ENCODE measurements at places on chromosomes 16 and 17. TPM values are rescaled to one million over a fixed set of nuclear protein-coding genes. Genes with fewer than 3 reads are reported as not detected.

DNA sequence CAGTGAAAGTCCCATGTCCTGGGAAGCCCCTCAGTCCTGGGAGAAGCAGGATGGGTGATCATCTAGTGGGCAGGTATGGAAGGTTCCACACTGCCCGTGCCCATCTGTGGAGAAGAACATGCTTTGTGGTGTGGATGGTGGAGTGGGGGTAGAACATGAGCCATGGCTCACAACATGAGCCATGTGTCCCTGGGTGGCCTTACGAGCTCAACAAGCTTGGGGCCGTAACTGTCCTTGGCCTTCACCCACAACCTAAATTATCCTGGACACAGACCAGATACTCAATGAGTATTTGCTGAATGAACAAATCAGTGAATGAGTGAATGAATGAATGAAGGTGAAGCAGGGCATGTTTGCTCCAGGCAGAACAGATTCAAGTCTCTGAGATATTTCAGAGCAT lies 13.5 kb downstream of the SOX8 start:
- no peaks in the 10 kb centered on the region for H3K4me1 ChIP-seq
- no peak overlapping the region for H3K27ac ChIP-seq
- H3K4me3 ChIP-seq = no peak overlapping the region
- peaks cover 1% of the 10 kb centered on the region for H3K36me3 ChIP-seq

DNA sequence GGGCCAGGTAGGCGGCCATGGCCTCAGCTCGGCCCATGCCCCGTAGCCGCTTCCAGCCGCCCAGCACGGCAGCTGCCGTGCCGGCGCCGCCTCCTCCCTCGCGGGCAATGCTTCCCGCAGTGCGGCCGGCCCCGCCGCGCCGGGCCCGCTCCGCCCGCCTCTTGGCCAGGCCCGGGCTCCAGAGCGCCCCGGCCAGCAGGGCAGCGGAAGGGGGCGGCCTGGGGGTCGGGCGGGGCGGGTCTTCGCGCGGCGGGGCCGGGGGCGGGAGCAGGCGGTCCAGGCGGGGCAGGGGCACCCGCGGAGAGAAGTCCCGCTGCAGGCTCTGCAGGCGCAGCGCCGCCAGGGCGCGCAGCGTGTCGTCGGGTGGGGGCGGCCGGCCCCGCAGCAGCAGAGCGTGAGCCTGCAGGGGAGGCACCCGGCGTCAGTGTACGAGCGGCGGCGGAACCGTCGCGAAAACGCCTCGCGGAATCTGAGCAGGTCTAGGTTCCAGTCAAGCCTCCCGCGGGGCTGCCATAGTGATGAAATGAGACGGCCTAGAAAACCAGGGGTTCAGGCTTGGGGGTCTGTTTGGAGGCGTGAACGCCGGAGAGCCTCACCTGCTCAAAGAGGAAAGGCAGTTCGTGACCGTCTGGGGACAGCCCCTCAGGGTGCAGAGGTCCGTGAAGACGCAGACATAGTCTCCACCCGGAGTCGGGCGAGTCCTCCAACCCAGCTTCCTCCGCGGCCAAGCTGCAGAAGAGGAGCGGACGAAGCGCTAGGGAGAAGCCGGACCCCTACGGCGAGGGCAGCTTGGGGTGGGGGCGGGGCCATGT lies 6.6 kb downstream of the PLEKHH3 start:
- peak; percentile 63 for DNase-seq
- H3K27ac ChIP-seq = peak overlapping the region; percentile 65
- peaks cover 10% of the 10 kb centered on the region for H3K36me3 ChIP-seq
- peaks cover 30% of the 10 kb centered on the region for H3K4me1 ChIP-seq
- H3K27me3 ChIP-seq = peaks cover 10% of the 10 kb centered on the region

- no peak overlapping the region for H3K4me3 ChIP-seq
- peak; percentile 45 for DNase-seq
- H3K27me3 ChIP-seq = no peaks in the 10 kb centered on the region
- H3K36me3 ChIP-seq = no peaks in the 10 kb centered on the region
- H3K4me1 ChIP-seq = no peaks in the 10 kb centered on the region
Observed at GRCh38 chr16:78235168-78235800, 135.8 kb downstream of the WWOX start.

DNA sequence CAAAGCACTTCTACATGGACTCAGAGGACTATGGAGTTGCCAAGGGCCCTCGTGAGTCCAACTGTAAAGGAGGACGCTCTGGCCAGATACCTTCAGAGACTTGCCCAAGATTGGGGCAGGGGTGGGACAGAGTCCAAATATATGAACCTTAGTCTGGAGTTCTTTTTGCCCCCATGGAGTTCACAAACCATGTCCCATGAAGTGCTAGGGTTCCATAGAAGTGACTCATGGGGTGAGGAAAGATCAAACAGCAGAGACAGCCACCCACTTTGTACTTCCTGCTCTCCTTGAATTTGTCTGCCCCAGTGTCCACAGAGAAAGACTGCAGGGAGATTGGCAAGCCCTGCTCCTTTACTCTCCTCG lies 29.0 kb downstream of the SRL start:
- H3K4me1 ChIP-seq = no peaks in the 10 kb centered on the region
- H3K27me3 ChIP-seq = peaks cover 8% of the 10 kb centered on the region
- no peak overlapping the region for H3K4me3 ChIP-seq
- H3K36me3 ChIP-seq = no peaks in the 10 kb centered on the region

DNA sequence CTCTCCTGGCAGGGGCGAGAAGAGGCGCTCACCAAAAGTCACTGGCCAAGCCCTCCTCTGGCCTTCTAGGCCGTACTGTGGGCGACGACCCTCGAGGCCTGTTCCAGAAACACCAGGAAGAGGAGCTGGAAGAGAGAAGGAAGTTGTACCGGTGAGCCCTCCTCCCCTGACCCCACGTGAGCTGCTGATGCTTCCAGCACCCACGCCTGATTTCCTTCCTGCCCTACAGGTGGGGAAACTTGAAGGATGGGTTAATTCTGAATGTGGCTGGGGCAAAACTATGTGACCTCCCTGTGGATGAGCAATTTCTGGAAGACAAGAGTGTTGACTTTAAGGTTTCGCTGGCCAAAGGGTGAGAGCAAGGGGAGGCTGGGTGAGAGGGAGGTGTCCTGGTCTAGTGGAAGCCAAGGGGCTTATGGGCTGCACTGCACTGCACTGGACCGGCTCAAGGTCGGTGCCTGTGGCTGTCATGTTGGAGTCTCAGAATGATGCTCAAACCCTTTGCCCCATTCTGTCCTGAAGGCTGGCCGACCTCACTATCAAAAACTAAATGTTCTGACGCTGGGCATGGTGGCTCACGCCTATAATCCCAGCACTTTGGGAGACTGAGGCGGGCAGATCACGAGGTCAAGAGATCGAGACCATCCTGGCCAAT lies 6.2 kb downstream of the C17orf100 start:
- H3K36me3 ChIP-seq = no peaks in the 10 kb centered on the region
- H3K27ac ChIP-seq = peak overlapping the region; percentile 76
- peaks cover 73% of the 10 kb centered on the region for H3K4me1 ChIP-seq
- no peak for DNase-seq

GRCh38 chr16:75099075-75099667 lies 17.4 kb downstream of the LDHD start:
- H3K27ac ChIP-seq = no peak overlapping the region
- H3K27me3 ChIP-seq = peaks cover 14% of the 10 kb centered on the region
- H3K4me1 ChIP-seq = peaks cover 18% of the 10 kb centered on the region
- H3K4me3 ChIP-seq = no peak overlapping the region
- DNase-seq = no peak
- no peaks in the 10 kb centered on the region for H3K36me3 ChIP-seq

DNA sequence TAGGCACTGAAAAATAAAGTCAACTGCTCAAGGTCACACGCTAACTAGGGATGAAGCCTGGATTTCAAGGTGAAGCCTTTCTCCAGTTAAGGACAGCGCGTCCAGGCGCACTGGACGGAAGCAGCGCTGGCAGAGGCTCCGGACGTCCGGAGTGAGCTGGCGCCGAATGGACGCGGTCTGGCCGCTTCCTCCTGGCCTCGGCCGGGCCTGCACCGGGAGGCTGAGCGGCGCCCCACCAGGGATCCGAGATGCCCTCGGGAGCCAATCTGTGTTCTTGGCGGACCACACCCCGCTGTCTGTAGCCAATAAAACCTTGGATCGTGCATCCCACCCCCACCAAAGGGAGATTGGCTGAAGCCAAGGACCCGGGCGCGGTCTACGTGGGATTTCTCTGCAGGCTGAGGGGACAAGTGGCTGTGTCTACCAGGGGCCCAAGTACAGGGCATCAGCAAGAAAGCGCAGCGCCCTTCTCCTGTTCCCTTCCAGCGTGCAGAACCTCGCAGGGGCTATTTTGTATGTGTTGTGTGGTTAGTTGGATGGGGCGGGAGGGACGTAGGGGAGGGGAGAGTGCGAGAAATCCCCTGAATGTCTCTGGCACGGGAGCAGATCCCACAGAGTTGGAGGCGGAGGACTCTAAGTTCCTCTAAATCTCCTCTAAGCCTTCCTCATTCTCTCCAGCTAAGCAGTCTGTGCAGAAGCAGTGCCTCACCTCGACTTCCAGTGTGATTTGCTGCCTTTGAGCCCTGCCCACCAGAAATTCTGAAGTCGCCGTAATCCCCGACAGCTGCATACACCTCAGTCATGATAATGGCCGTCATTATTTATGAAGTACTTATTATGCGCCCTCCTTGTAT lies 2.5 kb upstream of the AKAP10 start:
- DNase-seq = no peak
- peaks cover 32% of the 10 kb centered on the region for H3K4me1 ChIP-seq
- H3K4me3 ChIP-seq = peak overlapping the region; percentile 11
- H3K27me3 ChIP-seq = no peaks in the 10 kb centered on the region
- H3K27ac ChIP-seq = no peak overlapping the region

GRCh38 chr17:48543107-48543853 lies 1.6 kb downstream of the HOXB2 start:
- peaks cover 38% of the 10 kb centered on the region for H3K4me1 ChIP-seq
- DNase-seq = peak; percentile 63
- H3K36me3 ChIP-seq = peaks cover 5% of the 10 kb centered on the region
- peak overlapping the region; percentile 89 for H3K4me3 ChIP-seq
- peak overlapping the region; percentile 82 for H3K27ac ChIP-seq
- H3K27me3 ChIP-seq = peaks cover 35% of the 10 kb centered on the region

- no peaks in the 10 kb centered on the region for H3K27me3 ChIP-seq
- no peak for DNase-seq
- H3K4me3 ChIP-seq = peak overlapping the region; percentile 100
- H3K36me3 ChIP-seq = peaks cover 42% of the 10 kb centered on the region
Observed at GRCh38 chr17:49414271-49414621, 436 bp downstream of the PHB1 start.

- no peaks in the 10 kb centered on the region for H3K27me3 ChIP-seq
- no peak overlapping the region for H3K27ac ChIP-seq
Observed at GRCh38 chr16:71709229-71709781, 15.2 kb downstream of the PHLPP2 start.

DNA sequence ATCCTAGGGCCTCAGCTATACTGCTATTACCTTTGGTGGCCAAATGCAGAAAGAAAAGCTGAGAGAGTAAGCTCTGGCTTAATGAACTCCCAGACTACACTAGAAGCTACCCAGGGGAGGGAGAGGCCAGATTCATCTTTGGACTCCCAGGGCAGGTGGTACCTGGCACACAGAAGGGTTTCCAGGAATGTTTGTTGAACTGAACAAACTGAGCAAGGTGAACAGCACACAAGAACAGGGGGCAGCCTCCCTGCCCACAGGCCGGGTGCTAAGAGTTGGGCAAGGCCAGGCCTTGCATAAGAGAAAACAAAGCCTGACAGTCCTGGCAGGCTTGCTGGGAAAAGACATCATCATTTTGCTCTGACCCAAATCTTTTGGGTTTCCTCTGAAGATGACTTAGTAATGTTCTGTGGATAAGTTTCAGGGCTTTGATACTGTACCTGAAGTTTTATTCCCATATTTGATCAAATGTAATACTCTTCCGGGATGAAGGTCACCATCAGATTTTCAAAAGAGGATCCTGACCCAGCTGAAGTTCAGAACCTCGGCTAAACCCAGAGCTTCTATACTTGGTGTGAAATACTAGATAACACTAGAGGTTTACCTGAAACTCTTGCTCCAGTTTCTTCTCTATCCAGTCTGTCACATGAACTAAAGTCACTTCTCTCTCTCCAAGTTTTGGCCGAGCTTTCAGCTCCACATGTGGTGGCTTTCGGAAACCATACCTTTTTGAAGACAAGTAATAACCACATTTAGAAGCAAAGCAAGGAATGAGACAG lies 20.5 kb upstream of the ERN1 start:
- no peak overlapping the region for H3K27ac ChIP-seq
- H3K36me3 ChIP-seq = peaks cover 32% of the 10 kb centered on the region
- no peaks in the 10 kb centered on the region for H3K27me3 ChIP-seq
- no peak overlapping the region for H3K4me3 ChIP-seq
- DNase-seq = no peak

DNA sequence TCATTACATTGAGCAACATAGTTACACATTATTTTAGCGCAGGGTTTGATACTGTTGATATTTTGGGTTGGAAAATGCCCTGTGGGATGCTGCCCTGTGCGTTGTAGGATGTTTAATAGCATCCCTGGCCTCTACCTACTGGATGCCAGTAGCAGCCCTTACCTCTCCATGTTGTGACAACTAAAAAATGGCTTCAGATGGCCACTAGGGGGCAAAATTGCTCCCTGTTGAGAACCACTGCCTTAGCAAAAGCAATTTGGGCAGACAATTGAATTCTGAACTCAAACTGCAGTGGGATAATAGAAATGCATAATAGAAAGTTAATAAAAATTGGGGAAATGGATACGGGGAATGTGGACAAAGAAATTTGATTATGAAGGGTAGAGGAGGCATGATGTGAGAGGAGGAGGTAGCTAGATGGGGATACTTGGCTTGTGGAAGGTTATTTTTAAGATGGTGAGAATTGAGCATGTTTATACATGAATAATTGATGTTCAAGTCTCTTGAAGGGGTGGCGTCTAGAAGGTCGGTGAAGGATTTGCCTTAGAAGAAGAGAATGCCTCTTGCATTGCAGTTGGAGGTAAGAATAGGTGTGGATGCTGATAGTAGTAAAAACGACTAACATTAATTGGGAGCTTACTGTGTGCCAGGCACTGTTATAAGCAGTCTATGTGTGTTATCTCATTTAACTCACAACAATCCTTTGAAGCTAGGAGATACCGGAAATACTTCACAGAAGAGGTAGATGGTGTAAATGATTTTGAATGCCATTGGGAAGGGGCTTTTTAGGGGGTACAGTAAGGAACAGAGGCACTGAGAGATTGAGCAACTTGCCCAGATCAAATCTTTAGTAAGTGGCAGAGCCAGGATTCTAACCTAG lies 19.0 kb downstream of the HEATR9 start:
- peaks cover 60% of the 10 kb centered on the region for H3K36me3 ChIP-seq
- no peak overlapping the region for H3K27ac ChIP-seq
- H3K4me3 ChIP-seq = no peak overlapping the region
- DNase-seq = no peak

- no peaks in the 10 kb centered on the region for H3K36me3 ChIP-seq
- H3K4me3 ChIP-seq = no peak overlapping the region
Observed at GRCh38 chr17:58415371-58416055, 1.8 kb downstream of the RNF43 start.

- DNase-seq = peak; percentile 29
- peaks cover 39% of the 10 kb centered on the region for H3K36me3 ChIP-seq
- no peaks in the 10 kb centered on the region for H3K27me3 ChIP-seq
- peak overlapping the region; percentile 91 for H3K4me3 ChIP-seq
- H3K4me1 ChIP-seq = peaks cover 36% of the 10 kb centered on the region
Observed at GRCh38 chr16:4414187-4414917, 2.0 kb downstream of the CORO7 start.

GRCh38 chr17:79986411-79987186 lies 49.1 kb downstream of the TBC1D16 start:
- no peak overlapping the region for H3K27ac ChIP-seq
- no peaks in the 10 kb centered on the region for H3K27me3 ChIP-seq
- DNase-seq = no peak
- no peaks in the 10 kb centered on the region for H3K36me3 ChIP-seq

Gene KIF2B
- total RNA-seq = not detected

Gene KRTAP4-7
- not detected for total RNA-seq

Gene RHBDL3
- 0.10 TPM for total RNA-seq

Measured in activated B cell treated with CpG ODN at 0.5 μM for 24 hours (primary cell).